Motor neuron (in vitro differentiated cells): ENCODE measurements at places on chromosomes 11 and 22. TPM values are rescaled to one million over a fixed set of nuclear protein-coding genes. Genes with fewer than 3 reads are reported as not detected.

FXYD2 gene
- 1.6 and 1.9 TPM in 2 replicates for total RNA-seq

PAMR1 gene
- total RNA-seq: 0.26 and 0.27 TPM in 2 replicates

BTG4 gene
- total RNA-seq: not detected in 2 replicates

DNAJB13 gene
- 1.0 TPM in 1 of 2 replicates, not detected in the other for total RNA-seq

H19 gene
- 110 and 127 TPM in 2 replicates for total RNA-seq

KLHDC7B gene
- 1.2 and 1.5 TPM in 2 replicates for total RNA-seq

CPT1B gene
- total RNA-seq: 9.4 and 14.2 TPM in 2 replicates

OR52A1 gene
- 0.28 and 0.44 TPM in 2 replicates for total RNA-seq

RAB3IL1 gene
- 12.8 and 15.6 TPM in 2 replicates for total RNA-seq

RAB39A gene
- total RNA-seq: 7.8 and 9.0 TPM in 2 replicates

SWAP70 gene
- total RNA-seq: 7.5 TPM in 2 replicates

FAM83F gene
- total RNA-seq: 0.22 and 0.77 TPM in 2 replicates

KDM4D gene
- 2.4 and 2.9 TPM in 2 replicates for total RNA-seq
